Esophagus mucosa (tissue), 1 donor: ENCODE measurements at places on chromosomes 4 and X. TPM values are rescaled to one million over a fixed set of nuclear protein-coding genes. Genes with fewer than 3 reads are reported as not detected.
A peak's percentile ranks its signal among the peaks of the same experiment; 100 is the strongest.

- no peak for ATAC-seq
These were observed 10.9 kb downstream of the SMARCA1 start for GRCh38 chrX:129512409-129512808.

DNA sequence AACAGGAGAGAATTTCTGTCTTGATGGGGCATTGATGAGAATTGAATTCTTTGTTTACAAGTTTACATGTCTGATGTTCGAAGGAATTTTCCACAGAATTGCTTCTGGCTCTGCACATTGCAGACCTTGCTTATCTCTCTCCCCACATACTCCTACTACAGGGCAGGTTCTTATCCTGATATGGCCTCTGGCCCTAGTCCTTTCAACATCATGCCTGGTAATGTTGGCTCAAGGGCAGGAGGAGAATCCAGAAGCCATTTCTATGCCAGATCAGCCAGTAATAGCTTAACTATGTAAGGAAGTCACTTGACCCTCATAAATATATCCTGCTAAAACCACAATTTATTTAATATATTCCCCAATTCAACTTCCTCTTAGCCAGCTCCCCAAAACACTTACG lies 24.3 kb upstream of the TSPAN5 start:
- no peak for ATAC-seq

- no peak for ATAC-seq
These were observed 2.9 kb downstream of the HCFC1 start for GRCh38 chrX:153968754-153969124.

GRCh38 chr4:108649863-108650211 lies 562 bp upstream of the OSTC start:
- ATAC-seq, result peak; percentile 6

DNA sequence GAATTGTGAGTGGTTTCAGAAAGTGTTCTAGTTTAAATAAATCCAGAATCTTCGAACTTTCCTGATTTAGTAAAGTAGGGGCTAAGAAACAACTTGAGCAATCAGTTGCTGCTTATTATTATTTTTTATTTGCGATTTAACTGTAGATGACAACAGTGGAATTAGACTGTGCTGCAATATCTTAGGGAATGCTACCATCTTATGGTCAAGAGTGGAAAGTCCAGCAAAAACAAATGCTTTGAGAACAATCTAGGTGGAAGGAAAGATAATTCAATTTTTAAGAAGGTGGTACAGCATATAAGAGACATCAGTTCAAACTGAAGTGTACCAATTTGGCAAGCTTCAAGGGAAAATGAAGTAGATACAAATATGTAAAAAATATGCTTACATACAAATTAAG lies 73.3 kb downstream of the CYLC1 start:
- no peak for ATAC-seq

EDA2R gene
- total RNA-seq, result 0.72 TPM

- ATAC-seq, result no peak
These were observed 721.0 kb upstream of the NDST4 start for GRCh38 chr4:115834441-115834840.

CLDN34 gene
- 0.20 TPM for total RNA-seq
